ENCODE measurements at places on chromosomes 2 and 18.

DNA sequence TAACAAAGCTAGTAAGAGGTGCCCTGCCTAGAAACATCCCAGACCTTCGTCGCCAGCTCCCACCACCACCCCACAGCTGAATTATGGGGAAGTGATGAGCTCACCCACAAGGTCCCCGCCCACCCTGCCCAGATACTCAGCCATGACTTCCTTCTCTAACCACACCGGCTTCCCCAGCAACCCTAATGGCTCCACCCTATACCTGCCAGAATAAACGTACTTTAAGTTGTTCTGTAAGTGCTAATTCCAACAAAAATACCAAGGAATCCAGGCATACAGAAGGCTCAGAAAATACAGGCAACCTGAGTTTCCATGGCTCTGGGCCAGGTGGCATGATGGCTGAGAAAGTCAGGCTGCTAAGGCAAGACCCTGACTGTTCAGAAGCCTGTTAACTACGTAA lies 39.1 kb downstream of the TMEM163 start:
- DNase-seq: no peak

DNA sequence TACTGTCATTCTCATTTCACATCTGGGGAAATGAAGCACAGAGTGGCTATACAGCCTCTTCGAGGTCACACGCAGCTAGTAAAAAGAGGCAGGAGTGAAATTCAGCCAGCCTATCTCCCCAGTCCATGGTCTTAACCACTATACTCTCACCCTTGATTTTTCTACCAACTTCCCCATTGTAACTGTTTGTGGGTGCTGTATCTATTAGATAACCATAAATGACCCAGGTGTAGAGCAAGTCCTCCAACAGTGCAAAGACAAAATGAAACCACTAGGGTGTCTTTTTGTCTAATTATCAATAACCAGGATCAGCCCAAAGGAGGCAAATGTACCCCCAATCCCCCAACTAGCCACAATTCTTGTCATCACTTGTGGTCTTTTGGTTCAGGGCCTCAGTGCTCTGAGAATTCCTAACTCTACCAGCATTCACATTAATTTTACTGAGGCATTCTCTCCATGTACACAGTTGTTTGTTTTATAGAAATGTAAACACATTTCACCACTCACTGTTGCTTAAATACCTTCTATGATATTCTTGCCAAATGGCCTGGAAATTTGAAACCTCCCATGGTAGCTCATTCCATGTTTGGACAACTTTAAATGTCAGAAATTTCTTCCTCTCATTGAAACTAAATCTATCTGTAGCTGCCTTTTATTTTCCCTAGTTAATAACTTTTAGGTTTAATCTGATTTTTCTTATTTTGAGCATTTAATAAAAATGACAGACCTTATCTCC lies 58.7 kb downstream of the SLC40A1 start:
- DNase-seq: no peak

GRCh38 chr2:99891428-99891780 lies 251.0 kb downstream of the AFF3 start:
- no peak for DNase-seq

DNA sequence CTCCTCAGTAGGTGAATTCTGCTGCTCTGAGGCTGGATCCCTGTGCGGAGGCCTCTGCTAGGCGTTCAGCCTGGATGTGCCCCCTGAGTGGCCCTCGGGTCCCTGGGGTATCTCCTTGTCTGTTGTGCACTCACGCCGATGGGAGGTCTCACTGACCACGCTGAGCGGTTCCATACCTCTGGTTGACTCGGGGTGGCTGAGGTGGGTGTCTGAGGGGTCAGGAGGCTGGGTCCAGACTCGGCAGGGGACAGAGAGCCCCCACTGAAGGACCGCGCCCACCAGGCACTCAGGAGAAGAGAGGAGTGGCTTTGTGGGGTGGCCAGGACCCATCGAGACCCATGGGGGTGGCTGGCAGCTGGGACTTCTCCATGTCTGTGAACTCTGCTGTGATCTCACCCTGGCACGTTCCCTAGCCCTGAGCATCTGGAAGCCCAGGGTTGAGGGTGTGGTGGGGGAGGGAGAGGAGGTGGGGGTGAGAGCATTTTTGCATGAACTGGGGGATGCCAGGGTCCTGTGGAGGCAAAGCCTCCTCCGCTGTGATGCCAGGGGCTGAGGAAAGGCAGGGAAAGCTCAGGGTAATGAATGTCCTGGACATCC lies 53.7 kb downstream of the TWIST2 start:
- no peak for DNase-seq

DNA sequence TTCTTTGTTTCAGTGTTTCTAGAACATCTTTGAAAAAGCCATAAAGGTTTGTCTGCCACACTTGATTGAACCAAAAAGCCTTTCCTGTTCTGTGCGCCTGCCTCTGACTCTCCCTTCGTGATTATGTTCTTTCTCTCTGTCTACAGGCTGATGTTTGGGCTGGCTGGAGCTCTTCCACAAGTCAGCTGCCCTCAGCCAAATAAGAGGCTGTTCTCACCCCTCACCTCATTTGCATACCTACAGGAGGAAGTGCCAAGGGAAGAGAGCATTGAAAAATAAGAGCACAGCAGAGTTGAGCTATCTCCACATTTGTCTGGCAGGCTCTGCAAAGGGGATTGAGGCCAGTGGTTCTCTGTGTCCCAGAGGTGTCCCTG lies 15.8 kb downstream of the INPP5D start:
- DNase-seq: no peak

GRCh38 chr18:58784601-58785137 lies 80.0 kb upstream of the ZNF532 start:
- no peak for DNase-seq

- DNase-seq: no peak
These were observed 5.0 kb upstream of the CIDEA start for GRCh38 chr18:12248926-12249720.

- peak; percentile 87 for DNase-seq
These were observed 2.8 kb downstream of the ONECUT2 start for GRCh38 chr18:57437766-57438671.

DNA sequence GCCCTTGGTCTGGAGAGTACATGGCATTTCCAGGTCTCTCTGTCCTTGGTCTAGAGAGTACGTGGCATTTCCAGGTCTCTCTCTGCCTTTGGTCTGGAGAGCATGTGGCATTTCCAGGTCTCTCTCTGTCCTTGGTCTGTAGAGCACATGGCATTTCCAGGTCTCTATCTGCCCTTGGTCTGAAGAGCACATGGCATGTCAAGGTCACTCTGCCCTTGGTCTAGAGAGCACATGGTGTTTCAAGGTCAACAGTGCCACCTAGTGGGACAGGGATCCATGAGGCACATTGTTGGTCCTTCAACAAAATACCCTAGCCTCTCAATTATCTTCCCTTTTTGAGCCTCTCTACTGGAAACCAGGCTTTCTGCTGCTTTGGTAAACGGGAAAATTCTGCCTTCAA lies 250.2 kb downstream of the OTX1 start:
- DNase-seq: no peak

DNA sequence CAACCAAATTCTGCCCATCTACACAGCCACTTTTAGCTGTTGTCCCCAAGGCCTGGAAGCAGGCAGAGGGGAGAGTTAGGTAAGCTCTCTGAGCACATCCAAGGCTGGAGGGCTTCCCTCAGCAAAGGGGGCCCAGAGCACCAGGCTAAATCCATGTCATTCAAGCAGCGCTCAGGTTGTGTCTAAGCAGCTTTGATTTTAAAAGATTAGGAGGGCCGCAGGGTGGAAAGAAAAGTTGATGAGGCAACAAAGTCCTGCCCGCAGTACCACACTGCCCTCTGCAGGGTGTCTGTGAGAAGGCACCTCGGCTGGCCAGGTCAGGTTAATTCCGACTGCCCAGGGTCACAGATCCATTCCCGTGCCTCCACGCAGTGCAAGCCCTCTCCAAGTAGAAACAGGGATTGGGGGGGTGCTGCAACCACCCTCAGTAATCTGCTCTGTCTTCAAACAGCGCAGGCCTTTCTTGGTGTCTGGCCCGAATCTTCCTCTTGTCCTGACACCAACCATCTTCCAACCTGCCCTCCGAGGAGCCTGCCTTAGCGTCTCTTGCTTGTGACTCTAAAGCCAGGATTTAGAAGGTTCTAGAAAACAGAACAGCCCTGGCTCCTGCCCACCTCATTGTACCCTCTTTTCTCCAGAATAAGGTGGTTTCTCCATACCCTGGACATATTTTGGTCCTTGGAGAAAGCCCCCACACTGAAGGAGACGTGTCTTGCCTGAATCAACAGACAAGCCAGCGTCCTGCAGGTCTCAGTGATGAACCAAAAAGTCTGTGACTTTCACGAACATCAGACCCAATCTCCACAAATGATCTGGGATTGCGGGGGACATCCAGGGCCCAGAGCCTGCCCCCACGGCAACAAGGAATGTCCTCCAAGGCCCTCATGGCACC lies 289.2 kb downstream of the TNS1 start:
- peak; percentile 82 for DNase-seq

GRCh38 chr18:45974088-45974536 lies 7.0 kb upstream of the EPG5 start:
- DNase-seq: peak; percentile 38

DNA sequence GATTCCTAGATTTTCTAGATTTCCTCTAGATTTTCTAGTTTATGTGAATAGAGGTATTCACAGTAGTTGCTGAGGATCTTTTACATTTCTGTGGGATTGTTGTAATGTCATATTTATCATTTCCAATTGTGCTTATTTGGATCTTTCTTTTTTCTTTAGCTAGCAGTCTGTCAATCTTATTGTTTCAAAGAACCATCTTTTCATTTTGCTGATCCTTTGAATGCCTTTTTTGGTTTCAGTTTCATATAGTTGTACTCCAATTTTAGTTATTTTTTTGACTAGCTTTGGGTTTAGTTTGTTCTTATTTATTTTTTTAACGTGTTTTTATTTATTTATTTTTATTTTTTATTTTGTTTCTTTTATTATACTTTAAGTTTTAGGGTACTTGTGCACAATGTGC lies 24.5 kb downstream of the CLIP4 start:
- DNase-seq: no peak

DNA sequence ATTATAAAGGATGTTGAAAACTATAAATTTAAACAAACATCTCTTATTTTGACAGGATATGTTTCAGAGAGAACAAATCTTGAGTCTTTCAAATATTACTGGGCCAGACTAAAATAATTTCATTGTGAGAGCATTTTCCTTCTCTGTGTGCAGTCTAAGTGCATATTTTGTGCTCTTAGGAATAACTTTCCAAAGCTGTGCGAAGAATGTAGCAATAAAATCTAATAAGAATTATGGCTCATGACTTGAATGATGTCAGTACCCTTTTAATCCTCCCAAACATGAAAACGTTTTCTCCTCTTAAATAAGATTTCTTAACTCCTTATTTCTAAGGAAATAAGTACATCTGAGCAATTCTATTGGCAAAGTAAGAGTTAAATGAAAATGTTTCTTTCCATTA lies 76.2 kb upstream of the EFEMP1 start:
- no peak for DNase-seq

DNA sequence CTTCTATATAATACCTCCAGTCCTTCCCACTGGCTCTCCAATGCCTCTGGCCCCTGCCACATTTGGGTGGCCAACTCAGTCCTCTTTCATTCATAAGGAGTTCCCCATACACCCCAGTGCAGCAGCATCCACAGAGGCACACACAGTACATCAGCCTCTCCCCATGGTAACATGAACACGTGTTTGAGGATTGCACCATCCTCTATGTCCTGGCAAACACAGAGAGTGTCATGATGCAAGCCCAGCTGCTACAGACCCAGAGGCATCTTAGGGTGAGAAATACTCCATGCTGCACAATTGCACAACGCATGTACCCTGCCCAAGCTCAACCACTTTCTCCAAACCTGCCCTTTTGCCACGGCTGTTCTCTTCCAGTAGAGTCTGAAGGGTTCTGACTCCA lies 11.5 kb downstream of the IGFBP5 start:
- no peak for DNase-seq

- no peak for DNase-seq
These were observed 12.9 kb downstream of the FHL2 start for GRCh38 chr2:105385731-105386540.

DNA sequence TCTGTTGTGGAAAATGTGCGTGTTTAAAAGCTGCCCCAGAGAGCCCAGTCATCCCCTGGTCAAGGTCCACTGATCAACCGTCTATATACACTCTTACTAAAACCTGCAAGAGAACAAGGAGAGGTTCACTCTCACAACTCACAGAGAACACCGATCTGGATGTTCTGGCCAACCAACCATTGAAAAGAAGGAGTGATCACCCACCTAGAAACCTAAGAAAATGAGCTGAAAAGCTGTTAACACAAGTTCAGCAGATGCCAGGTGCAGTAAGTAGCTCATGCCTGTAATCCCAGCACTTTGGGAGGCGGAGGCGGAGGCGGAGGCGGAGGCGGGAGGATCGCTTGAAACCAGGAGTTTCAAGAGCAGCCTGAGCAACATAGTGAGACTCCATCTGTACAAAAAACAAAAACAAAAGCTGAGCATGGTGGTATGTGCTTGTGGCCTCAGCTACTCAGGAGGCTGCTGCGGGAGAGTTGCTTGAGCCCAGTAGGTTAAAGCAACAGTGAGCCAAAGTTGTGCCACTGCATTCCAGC lies 14.5 kb downstream of the ATG16L1 start:
- DNase-seq: peak; percentile 49

Measured in head of caudate nucleus (tissue), 42 donors.